Fibroblast of skin of right biceps (primary cell): ENCODE measurements at places on chromosomes 7 and 10.

DNA sequence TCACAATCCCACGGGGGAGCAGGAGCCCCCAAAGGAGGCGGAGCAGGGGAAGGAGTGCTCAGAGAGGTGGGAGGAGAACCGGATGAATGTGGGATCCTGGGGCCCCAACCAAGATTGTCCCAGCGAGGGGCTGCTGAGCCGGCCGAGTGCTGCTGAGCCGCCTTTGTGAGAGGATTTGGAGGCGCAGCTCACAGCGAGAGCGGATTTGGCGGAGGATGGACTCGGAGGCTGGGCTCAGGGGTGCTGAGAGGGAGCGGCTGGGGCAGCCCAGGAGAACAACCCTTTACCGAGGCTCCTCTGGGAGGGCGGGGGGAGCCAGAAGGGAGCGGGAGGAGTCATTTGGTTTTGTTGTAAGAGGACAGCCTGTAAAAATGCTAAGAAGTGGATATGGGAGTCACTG lies 23.0 kb downstream of the GHRHR start:
- DNase-seq = no peak

DNA sequence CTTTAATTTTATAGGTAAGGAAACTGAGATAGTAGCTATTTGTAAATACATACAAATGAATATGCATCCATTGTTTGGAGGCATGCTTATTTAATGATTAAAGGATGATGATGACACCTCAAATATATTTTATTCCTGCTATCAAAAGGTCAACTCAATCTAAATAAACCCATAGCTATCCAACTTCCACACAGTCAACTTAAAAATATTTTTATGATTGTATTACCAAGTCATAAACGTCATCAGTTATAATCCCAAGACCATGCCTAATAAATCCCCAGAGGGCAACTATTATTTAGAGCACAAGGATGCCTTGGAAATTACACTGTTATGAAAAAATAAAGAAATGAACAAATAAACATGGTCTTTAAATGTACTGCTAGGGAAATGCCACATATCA lies 102.1 kb downstream of the MPP7 start:
- peak; percentile 58 for DNase-seq

DNA sequence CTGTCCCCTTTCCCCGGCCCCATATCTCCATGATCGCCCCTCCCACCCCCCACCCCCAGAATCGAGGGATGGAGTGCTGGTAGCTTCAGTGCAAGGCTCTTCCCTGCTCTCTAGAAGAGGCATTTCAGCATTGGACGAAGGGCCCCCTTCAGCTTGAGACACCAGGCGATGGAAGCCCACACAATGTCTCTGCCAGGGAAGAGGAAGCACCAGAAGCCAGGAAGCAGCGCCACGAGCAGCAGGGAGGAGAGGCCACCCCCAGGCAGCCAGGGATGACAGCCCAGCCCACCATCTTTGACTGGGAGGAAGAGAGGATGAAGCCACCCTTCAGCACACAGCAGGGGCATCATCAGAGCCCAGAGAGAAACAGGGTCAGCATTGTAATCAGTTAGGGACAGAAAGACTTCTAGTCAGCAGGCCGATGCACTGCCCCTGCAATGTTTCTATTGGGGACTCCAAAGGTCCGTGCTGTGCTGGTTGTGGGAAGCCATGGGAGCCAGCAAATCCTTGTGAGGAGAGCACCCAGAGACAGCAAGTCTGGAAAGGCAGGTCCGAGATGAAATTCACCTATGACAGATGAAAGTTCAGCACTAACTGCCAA lies 15.7 kb downstream of the TMEM72 start:
- no peak for DNase-seq

- no peak for DNase-seq
Observed at GRCh38 chr7:112798274-112799159, 8.3 kb upstream of the TMEM168 start.
